PC-3 (cell line): ENCODE measurements at places on chromosomes 2 and 18.

GRCh38 chr18:54135216-54135615, 89.3 kb downstream of the MBD2 start:
- DNase-seq = no peak

DNA sequence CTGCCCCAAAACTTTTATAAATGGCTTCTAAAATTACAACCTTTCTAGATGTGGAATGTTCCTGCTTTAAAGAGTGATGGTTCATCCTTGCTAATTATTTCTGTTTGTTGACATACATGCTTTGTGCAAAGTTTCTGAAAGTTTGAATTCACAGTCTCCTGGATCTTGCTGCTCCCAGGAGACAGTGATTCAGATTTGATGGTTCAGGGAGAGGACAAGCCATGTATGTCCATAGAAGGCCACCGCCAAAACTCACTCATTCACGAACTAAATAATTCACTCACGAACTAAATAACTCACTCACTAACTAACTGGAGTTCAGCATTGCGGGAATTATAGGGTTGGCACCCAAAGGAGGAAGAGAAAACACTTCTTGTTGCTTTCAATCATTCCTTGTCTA, 416.5 kb upstream of the ZEB2 start:
- no peak for DNase-seq

GRCh38 chr18:3851159-3851558, 401.2 kb downstream of the TGIF1 start:
- no peak for DNase-seq

DNA sequence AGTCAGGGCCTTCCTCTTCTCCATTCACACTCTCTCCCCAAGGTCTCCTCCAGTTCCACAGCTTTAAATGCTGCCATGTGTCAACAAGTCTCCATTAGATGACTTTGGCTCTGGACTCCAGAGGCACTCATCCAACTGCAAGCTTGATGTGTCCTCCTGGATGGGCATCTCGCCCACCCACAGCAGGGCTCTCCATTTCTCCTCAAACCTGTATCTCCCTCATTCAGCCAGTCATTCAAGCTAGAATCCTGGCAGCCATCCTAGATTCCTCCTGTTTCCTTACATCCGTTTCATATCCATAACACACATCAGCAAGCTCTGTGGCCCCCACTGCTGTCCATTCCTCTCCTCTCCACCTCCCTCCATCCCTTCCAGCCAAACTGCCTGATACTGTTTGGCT, 88.4 kb upstream of the AFF3 start:
- DNase-seq = no peak

- DNase-seq = no peak
Observed at GRCh38 chr2:230910546-230911177, 14.4 kb downstream of the GPR55 start.

- peak; percentile 14 for DNase-seq
Observed at GRCh38 chr18:3395466-3395865, 54.5 kb upstream of the TGIF1 start.

GRCh38 chr18:58321986-58322385, 278.0 kb downstream of the NEDD4L start:
- DNase-seq = peak; percentile 95

DNA sequence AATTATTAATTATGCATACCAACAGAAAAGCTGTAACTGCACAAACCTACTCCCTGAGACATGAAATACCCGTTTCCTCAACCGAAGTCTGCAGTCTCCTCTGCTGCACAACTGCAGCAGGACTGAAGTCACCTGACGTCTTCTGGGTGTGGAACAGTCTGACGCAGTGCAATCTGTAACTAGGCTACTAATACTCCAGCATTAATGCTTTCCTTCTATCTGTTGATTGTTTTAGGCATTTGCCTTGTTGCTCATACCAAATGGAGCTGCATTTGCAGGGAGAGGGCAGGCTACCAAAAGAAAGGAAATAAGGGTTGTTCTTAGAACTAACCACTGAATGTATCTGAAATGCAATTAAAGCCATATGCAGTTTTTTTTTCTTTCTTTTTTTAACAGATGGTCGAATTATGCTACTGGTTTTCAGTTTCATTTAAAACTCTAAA, 40.1 kb downstream of the RTN4 start:
- peak; percentile 31 for DNase-seq

- DNase-seq = no peak
Observed at GRCh38 chr2:229180658-229181057, 90.4 kb downstream of the PID1 start.

- no peak for DNase-seq
Observed at GRCh38 chr18:22175346-22175745, 6.0 kb downstream of the GATA6 start.

- DNase-seq = peak; percentile 61
Observed at GRCh38 chr2:159921752-159922404, 123.9 kb upstream of the CD302 start.

DNA sequence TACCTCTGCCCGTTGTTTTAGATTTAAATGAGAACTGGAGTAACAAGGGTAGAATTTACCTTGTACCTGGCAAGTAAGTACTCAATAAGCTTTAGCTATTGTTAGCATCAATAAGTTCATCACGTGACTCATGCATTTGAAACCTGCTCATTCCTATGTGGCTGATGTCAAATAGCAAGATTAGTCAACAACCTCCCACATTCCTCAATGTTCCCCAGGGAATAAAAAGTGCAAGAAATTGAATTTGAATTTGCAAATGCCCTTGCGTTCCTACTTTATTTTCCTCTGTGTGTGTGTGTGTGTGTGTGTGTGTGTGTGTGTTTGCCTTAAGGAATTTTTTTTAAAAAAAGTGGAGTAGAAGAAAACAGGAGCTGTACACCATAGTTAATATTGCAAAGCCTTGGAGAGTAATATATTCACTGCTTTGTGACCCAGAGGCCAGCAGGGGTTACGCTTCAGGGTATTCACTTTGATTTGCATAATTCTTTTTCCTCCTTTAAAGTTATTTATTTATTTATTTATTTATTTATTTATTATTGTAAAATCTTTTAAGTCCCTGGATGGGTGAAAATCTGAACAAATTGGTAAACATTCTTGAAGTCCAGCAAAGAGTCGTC, 43.9 kb upstream of the DNAH7 start:
- DNase-seq = peak; percentile 61

- no peak for DNase-seq
Observed at GRCh38 chr2:120318626-120319025, 27.3 kb upstream of the INHBB start.

DNA sequence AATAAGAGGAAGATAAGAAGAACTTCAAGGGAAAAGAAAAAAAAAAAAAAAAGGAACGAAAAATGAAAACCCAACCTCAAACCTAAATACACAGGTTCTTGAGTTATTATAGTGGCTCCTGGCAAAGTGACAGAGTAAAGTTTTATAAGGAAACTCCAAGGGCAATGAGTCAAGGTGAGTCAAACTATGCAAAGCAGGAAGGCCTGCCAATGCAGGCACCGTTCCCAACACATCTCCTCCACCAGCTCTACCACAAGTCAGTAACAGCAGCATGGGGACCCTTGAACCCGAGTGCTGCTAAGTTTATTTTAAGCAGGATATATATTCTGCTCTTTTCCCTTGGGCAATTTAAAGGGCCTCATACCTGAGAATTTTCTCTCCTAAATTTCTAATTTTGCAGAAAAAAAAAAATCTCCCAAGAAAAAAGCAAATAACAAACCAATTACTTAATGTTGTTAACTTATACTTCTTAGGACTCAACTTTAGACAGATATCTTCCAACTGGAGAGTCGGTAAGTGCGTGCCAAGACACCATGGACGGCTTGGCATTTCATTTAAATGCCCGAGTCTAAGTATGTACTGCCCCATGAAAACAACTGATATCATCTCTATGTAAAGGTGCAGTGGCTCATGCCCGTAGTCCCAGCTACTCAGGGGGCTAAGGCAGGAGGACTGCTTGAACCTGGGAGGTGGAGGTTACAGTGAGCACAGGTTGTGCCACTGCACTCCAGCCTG, 75.7 kb upstream of the TFCP2L1 start:
- peak; percentile 96 for DNase-seq

DNA sequence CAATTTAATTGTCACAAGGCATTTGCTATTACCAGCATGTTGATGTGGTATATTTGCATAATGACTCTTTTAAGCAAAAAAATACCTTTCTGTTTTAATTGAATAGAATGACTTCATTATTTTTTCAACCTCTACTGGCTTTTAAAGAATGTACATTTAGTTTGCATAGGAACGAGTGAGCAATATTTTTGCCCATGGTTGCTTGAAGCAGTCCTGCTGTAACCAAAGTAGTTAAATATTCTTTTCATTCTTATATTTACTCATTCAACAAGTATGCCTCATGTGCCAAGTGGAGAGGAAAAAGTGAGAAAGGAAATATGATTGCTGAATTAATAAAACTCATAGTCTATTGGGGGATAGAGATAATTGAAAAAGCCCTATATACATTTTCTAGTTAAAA, 184.7 kb downstream of the DSEL start:
- no peak for DNase-seq

- no peak for DNase-seq
Observed at GRCh38 chr2:76193089-76193488, 482.4 kb upstream of the GCFC2 start.

DNA sequence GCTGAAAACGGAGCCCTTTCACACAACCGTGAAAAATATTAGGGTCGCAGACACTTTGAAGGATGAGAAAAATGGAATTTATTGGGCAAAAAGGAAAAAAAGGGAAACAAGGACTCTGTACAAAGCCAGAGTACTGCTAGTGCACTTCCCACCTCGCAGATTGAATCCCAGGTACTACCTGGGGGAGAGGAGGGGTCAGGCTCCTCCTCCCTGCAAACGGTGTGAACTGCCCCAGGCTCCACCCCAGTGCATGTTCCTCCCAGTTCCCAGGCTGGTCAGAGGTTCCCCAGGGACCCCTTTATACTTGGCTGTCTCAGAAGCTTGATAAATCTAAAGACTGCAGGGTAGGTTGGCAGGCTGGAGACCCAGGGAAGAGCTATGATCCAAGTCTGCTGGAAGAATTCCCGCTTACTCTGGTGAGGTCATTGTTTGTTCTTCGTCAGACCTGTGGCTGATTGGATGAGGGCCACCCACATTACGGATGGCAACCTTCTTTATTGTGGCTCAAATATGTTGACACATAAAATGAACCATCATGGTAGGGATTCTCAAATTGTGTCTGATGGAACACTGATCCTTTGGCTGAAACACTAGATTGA, 290.4 kb upstream of the POU3F3 start:
- DNase-seq = peak; percentile 40

DNA sequence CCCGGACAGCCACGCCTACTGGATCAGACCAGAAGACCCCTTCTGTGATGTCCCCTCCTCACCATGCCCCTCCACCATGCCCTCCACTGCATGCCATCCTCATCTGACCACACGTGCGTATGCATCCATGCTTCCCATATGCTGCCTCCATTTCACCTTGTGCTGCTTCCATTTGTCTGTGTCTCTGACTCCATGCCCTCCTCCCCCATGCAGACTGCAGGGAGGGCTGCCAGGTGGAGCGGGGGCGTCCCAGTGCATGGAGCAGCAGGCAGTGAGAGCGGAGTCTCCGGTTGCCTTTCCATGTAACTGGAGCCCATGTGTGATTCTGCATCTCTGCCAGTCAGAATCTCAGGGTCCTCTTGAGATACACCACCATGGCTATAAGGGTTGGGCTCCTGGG, 52.6 kb downstream of the COA5 start:
- no peak for DNase-seq

- peak; percentile 17 for DNase-seq
Observed at GRCh38 chr18:4455113-4455811, at the start of gene DLGAP1. Gene DLGAP1 (minus strand): TSS chr18:4455307.

DNA sequence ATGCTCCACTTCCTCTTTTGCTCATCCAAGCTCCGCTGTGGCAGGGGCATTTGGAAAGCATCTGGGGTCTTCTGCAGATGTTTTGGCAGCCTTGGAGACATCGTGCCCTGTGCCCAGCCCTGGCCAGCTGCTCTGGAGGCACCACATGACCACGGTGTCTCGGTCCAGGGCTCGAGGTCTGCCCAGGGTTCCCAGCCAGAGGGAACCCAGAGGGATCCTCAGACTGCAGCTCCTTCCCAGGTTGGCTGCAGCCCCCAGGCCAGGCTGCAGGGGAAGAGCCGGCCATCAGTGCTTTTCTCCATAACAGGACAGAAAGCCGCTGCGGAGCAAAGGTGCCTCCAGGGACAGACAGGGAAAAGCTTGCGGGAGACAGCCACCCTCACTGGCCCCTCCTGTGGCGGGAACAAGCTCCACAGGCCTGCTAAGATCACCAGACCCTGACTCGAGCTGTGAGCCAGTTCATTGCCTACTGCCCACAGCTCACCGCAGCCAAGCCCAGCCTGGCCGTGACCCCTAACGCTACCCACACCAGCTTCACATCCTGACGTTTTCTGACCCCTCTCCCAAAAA, 74.7 kb downstream of the SMAD7 start:
- DNase-seq = no peak

- DNase-seq = no peak
Observed at GRCh38 chr2:39851251-39851650, 72.2 kb upstream of the THUMPD2 start.

GRCh38 chr2:171056307-171056706, 104.4 kb downstream of the TLK1 start:
- no peak for DNase-seq

GRCh38 chr2:216681683-216682082, 13.7 kb downstream of the IGFBP5 start:
- DNase-seq = no peak

- no peak for DNase-seq
Observed at GRCh38 chr2:86139981-86140380, 33.9 kb downstream of the PTCD3 start.

- peak; percentile 83 for DNase-seq
Observed at GRCh38 chr2:230714136-230714480, 1.5 kb downstream of the CAB39 start.

DNA sequence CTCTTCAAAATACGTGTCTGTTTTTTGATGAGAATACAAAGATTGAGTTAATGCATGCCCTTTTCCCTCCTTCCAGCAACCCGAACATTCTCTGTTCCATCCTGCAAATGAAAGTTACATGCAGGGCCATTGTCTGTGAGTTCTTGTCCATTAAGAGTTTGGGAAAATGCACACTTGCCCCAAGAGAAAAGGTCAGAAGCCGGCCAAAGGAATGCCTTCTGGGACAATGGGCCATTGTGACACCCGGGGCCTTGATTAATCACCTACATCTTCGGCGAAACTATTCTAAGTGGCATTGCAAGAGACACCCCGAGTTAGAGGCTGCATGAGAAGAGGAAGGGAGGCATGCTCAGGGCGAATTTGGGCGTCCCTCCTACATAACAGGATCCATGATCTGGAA, 73.7 kb upstream of the COPS8 start:
- DNase-seq = no peak

DNA sequence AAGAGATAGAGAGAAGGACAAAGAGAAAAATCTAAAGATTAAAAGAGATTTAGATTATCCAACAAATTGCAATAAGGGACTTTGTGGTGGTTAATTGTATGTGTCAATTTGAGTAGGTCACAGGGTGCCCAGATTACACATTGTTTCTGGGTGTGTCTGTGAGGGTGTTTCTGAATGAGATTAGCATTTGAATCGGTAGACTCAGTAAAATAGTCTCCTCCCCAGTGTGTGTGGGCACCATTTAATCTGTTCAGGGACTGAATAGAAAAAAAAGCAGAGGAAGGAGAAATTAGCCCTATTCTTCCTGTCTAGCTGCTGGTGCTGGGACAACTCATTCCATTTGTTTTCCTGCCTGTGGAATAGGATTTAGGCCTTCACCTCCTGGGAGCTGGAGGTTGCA, 339.8 kb upstream of the EPHA4 start:
- no peak for DNase-seq

- DNase-seq = no peak
Observed at GRCh38 chr18:58511897-58512581, 116.9 kb downstream of the ALPK2 start.
